ENCODE measurements at places on chromosomes 6 and 20.

GRCh38 chr6:68718385-68719073 lies 83.4 kb downstream of the ADGRB3 start:
- DNase-seq, result no peak

GRCh38 chr6:167227984-167228383 lies 63.1 kb upstream of the UNC93A start:
- DNase-seq, result no peak

DNA sequence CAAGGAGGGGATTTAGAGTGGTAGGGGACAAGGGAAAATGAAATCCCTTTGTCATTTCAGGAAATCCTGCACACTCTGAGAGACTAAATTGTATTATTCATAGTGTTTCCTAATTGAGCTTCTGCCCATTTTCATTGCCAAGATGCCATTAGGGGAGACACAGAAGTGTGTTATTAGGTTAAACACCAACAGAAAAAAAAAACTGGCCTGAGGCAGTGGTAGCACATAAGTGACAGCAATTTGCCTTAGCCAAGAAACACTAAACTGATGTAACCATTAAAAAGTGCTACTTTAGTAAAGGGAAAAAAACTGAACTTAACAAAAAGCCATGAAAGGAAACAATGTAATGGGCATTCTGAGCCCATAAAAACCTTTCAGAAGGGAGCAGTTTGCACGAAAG lies 270.5 kb upstream of the PLN start:
- no peak for DNase-seq

DNA sequence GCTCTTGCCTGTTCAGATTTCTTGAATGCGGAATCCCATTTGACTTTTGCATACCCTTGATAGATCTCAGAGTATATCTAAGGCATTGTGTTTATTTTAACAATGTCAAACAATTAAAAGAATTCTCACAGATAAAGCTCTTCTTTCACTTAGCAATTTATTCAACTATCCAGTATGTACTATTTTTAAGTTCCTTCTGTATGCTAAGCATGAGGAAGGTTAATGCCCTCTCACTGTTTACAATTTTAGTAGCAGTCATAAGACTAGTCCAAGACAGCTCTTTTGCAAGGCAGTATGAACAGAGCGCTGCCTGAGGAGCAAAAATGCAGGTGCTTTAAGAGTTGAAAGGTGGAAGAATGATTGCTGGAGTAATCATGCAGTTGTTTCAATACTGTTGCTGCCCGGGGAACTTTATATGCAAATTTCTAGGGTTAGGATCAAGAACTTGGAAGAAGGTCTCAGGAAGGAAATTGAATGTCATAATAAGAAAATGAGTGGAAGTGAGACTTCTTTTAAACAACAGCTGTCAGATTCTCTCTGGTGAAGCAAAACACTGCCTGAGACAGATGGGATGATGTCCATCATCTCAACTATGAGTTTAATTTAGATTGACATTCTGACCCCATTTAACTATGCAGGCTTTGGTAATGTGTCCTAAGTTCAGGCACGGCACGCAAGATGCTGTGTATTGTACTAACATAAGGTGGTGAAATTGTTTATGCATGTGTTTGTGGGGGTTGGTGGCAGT lies 1303.5 kb upstream of the CITED2 start:
- DNase-seq, result no peak

DNA sequence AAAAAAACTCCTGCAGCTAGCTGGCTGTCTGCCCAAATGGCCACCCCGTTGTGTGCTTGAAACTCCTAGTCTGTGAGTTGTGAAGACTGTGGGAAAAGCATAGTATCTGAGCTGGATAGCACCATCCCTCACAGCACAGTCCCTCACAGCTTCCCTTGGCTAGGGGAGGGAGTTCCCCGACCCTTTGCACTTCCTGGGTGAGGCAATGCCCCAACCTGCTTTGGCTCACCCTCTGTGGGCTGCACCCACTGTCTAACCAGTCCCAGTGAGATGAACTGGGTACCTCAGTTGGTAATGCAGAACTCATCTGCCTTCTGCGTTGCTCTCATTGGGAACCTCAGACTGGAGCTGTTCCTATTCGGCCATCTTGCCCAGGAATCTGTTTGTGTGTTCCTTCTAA lies 260.6 kb upstream of the STXBP5 start:
- no peak for DNase-seq

DNA sequence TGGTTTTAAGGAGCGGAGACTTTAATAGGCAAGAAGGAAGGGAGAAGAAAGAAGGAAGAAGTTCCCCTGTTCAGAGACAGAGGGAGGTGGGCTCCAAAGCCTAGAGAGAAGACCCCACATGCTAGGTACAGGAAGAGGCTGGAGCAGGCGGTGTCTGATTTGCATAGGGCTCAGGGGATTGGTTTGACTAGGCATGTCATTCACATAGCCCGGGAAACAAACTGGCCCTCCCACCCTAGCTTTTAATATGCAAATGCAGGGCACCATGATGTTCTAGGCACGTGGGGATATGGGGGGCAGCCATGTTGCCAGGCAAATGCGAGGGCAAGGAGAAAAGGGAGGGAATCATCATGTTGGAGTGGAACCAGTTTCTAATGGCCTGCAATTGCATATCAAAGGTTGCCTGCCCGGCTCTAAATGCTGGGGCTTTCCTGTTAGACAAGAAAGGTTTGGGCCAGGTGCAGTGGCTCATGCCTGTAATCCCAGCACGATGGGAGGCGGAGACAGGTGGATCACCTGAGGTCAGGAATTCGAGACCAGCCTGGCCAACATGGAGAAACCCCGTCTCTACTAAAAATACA lies 34.3 kb upstream of the AGPAT4 start:
- no peak for DNase-seq

GRCh38 chr20:50092436-50092835 lies 20.5 kb downstream of the UBE2V1 start:
- no peak for DNase-seq

DNA sequence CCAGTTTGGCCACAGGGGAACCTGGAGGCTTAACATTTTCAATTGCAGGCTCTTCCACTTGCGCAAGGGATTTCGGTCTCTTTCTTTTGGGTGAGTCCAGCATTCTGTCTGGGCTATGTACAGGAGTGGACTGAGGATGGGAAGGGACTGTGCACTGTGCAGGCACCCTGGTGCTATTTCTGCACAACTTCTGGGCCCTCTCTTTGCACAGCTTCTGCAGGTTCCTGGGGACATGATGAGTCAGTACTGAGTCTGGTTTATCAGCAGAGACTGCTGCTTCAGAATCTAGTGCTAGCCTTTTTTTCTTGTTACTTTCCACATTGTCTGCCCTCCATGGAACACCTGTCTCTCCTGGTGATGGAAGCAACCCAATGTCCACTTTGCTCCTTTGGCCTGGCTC lies 78.5 kb upstream of the ASF1A start:
- DNase-seq, result no peak
